Osteoblast (primary cell): ENCODE measurements at places on chromosomes 4 and X. TPM values are rescaled to one million over a fixed set of nuclear protein-coding genes. Genes with fewer than 3 reads are reported as not detected.

GRCh38 chrX:107562482-107562881 is 65.8 kb upstream of the PRPS1 start:
- peak overlapping the region; percentile 83 for H3K27ac ChIP-seq
- H3K4me1 ChIP-seq = peaks cover 40% of the 10 kb centered on the region

DNA sequence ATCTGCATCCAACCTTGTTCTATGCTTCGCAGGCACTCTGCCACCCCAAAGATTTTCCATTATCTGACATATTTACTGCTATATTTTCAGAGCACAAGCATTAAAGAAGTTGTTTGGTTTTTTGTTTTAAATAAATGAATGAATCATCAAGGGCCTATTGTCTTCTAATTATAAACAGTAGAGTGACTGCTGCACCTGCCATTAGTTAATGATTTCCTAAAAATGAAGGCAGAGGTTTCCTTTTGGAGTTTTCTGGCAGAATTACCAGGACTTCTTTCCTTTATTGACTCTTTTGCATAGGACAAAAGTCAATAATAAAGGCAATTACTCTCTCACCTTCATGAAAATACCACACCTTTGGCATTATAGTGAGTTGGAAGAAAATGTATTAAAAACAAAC is 238.1 kb downstream of the INPP4B start:
- no peak overlapping the region for H3K27ac ChIP-seq
- H3K4me1 ChIP-seq = no peaks in the 10 kb centered on the region
- no peak overlapping the region for H3K4me3 ChIP-seq
- no peaks in the 10 kb centered on the region for H3K36me3 ChIP-seq
- no peaks in the 10 kb centered on the region for H3K27me3 ChIP-seq

- H3K36me3 ChIP-seq = peaks cover 22% of the 10 kb centered on the region
- H3K27me3 ChIP-seq = no peaks in the 10 kb centered on the region
- peak overlapping the region; percentile 68 for H3K4me3 ChIP-seq
- peak overlapping the region; percentile 66 for H3K27ac ChIP-seq
- peaks cover 19% of the 10 kb centered on the region for H3K4me1 ChIP-seq
- DNase-seq = peak; percentile 100
Measured at GRCh38 chr4:1309261-1310010, 19.7 kb downstream of the MAEA start.

- H3K4me3 ChIP-seq = no peak overlapping the region
- peaks cover 29% of the 10 kb centered on the region for H3K27me3 ChIP-seq
- DNase-seq = no peak
- H3K4me1 ChIP-seq = no peaks in the 10 kb centered on the region
Measured at GRCh38 chr4:1533501-1534064, 127.3 kb upstream of the NKX1-1 start.

- no peak overlapping the region for H3K27ac ChIP-seq
- H3K27me3 ChIP-seq = no peaks in the 10 kb centered on the region
- H3K36me3 ChIP-seq = no peaks in the 10 kb centered on the region
- H3K4me3 ChIP-seq = no peak overlapping the region
- H3K4me1 ChIP-seq = no peaks in the 10 kb centered on the region
- DNase-seq = no peak
Measured at GRCh38 chr4:100708776-100709175, 191.0 kb upstream of the EMCN start.

GRCh38 chr4:158459085-158459820 is 62.4 kb upstream of the RXFP1 start:
- no peaks in the 10 kb centered on the region for H3K36me3 ChIP-seq
- no peaks in the 10 kb centered on the region for H3K27me3 ChIP-seq
- no peak overlapping the region for H3K27ac ChIP-seq
- no peak for DNase-seq

DNA sequence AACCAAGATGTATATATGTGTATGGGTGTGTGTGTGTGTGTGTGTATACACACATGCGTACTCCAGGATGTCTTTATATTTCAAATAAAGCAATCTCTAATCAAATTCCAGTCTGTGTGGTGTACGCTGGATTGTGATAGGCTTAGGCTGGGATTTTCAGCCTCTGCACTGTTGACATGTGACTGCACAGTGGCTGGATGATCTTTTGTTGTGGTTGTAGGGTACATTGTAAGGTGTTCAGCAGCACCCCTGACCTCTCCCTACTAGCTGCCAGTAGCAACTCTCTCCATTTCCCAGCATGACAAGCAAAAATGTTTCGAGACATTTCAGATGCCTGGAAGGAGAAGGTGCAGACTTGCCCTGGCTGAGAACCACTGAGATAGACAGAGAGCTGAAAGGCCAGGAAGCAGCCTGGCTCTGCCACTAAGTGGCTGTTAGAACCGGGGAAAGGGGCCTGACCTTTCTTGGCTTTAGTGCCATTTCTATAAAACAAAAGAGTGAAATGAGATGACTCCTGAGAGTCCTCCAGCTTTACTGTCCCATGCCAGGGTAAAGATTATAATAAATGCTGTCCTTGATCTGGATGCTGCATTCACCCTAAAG is 10.5 kb downstream of the PGM2 start:
- DNase-seq = no peak
- peaks cover 72% of the 10 kb centered on the region for H3K36me3 ChIP-seq
- peaks cover 15% of the 10 kb centered on the region for H3K4me1 ChIP-seq
- H3K27me3 ChIP-seq = no peaks in the 10 kb centered on the region
- H3K4me3 ChIP-seq = peak overlapping the region; percentile 14
- peak overlapping the region; percentile 78 for H3K27ac ChIP-seq

DNA sequence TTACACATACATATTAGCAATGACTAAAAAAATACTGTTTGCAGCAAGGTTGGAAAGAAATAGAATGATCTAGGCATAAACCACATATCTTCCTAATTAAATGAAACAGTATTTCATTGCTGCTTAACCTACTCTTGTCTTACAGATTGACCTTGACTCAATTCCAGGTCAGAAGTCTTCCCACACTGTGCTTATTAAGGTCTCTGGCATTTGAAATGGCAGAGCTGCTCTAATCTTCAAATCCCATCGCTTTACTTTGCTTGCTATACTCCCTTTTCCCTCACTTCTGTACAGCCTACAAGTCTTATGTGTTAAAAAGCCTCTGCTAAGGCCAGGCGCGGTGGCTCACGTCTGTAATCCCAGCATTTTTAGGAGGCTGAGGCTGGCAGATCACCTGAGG is 424.5 kb downstream of the RPA4 start:
- H3K36me3 ChIP-seq = no peaks in the 10 kb centered on the region
- no peak overlapping the region for H3K27ac ChIP-seq
- no peaks in the 10 kb centered on the region for H3K4me1 ChIP-seq
- no peak overlapping the region for H3K4me3 ChIP-seq

GRCh38 chr4:164023214-164023613 is 528.7 kb downstream of the TMA16 start:
- H3K4me1 ChIP-seq = no peaks in the 10 kb centered on the region
- no peak overlapping the region for H3K4me3 ChIP-seq
- no peaks in the 10 kb centered on the region for H3K36me3 ChIP-seq
- H3K27me3 ChIP-seq = no peaks in the 10 kb centered on the region

GRCh38 chrX:69237236-69237635 is 72.0 kb upstream of the PJA1 start:
- no peaks in the 10 kb centered on the region for H3K36me3 ChIP-seq
- H3K4me1 ChIP-seq = no peaks in the 10 kb centered on the region
- H3K27ac ChIP-seq = no peak overlapping the region
- H3K27me3 ChIP-seq = peaks cover 20% of the 10 kb centered on the region
- no peak overlapping the region for H3K4me3 ChIP-seq
- DNase-seq = peak; percentile 55

Gene ARAP2
- 0.59 and 3.6 TPM in 2 replicates for total RNA-seq

Gene PRDM8
- total RNA-seq = 3.6 and 5.0 TPM in 2 replicates

DNA sequence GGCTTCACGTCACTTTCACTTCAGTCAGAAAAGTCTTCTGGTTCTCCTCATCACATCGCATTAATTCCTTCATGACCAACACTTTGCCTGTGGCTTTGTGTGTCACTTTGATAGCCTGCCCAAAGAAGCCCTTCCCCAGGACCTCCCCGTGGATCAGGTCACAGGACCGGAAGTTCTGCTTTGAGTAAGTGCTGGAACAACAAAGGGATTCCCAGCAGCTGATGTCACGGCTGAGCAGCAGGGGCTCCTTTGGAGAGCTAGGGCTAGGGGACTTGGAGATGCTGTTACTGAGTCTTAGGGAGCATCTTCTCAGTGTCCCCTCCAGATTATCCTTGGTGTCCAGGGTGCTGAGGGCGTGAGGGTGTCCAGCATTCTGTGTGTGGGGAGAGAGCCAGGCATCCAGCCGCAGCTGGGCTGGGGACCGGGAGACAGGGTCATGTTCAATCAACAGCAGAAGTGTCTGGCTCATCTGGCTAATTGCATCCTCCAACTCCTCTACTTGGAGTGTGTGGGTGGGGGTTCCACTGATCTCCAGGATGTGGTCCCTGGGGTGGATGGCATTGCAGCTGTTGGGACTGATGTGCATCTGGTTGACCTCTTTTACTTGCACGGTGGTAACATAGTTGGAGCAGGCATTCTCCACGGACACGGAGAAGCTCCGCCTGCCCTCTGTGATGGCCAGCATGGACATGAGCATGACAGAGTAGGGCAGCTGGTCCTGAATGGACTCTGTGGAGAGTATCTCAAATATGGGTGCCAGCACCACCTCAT is 39.2 kb upstream of the ARHGAP6 start:
- H3K4me1 ChIP-seq = no peaks in the 10 kb centered on the region
- DNase-seq = peak; percentile 45
- H3K4me3 ChIP-seq = no peak overlapping the region
- H3K36me3 ChIP-seq = no peaks in the 10 kb centered on the region
- H3K27ac ChIP-seq = no peak overlapping the region

Gene MFAP3L
- 7.6 and 8.0 TPM in 2 replicates for total RNA-seq

- no peak for DNase-seq
- no peak overlapping the region for H3K4me3 ChIP-seq
Measured at GRCh38 chr4:122842984-122843531, 16.4 kb downstream of the FGF2 start.

Gene DCAF12L2
- total RNA-seq = not detected in 2 replicates

GRCh38 chr4:104879854-104880253 is 266.8 kb upstream of the TET2 start:
- no peaks in the 10 kb centered on the region for H3K36me3 ChIP-seq
- DNase-seq = no peak
- no peaks in the 10 kb centered on the region for H3K4me1 ChIP-seq

GRCh38 chr4:80454040-80454439 is 118.5 kb downstream of the CFAP299 start:
- H3K36me3 ChIP-seq = no peaks in the 10 kb centered on the region
- no peak overlapping the region for H3K27ac ChIP-seq
- no peaks in the 10 kb centered on the region for H3K4me1 ChIP-seq
- H3K27me3 ChIP-seq = no peaks in the 10 kb centered on the region

Gene CACNA1F
- not detected in 2 replicates for total RNA-seq

Gene ADGRL3
- total RNA-seq = 0.29 TPM in 1 of 2 replicates, not detected in the other

Gene SLAIN2
- total RNA-seq = 64.1 and 77.2 TPM in 2 replicates

Gene TAPT1
- total RNA-seq = 18.0 and 19.5 TPM in 2 replicates

DNA sequence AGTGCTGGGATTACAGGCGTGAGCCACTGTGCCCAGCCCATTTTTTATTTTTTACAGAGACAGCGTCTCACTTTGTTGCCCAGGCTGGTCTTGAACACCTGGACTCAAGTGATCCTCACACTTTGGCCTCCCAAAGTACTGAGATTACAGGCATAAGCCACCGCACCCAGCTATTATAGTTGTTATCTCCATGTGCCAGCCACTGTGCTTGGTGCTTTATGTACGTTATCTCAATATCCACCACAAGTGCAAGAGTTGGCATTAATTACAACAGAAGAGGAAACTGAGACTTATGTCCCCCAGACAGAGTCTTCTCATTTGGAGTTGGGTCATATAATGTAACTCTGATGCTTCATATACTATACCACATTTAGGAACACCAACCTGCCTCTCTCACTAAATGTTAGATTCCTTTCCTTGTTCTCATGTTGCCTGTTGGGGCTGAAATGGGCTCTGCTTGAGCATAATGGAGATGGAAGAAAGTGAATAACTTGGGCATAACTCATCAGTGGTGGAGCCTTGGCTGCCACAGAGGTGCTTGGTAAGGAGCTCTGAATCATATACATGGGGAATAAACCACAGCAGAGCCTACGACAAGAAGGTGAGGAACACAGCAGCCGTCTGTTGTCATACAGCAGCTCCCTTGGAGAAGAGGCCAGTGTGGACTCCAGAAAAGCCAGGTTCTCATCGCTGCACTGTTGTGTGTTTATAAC is 84.3 kb downstream of the SPRY1 start:
- H3K27ac ChIP-seq = no peak overlapping the region
- no peaks in the 10 kb centered on the region for H3K27me3 ChIP-seq
- no peak for DNase-seq
- H3K4me3 ChIP-seq = no peak overlapping the region
- peaks cover 9% of the 10 kb centered on the region for H3K4me1 ChIP-seq
- no peaks in the 10 kb centered on the region for H3K36me3 ChIP-seq

Gene FAT4
- total RNA-seq = 27.9 and 31.2 TPM in 2 replicates

Gene RNF113A
- total RNA-seq = 15.3 and 15.9 TPM in 2 replicates

DNA sequence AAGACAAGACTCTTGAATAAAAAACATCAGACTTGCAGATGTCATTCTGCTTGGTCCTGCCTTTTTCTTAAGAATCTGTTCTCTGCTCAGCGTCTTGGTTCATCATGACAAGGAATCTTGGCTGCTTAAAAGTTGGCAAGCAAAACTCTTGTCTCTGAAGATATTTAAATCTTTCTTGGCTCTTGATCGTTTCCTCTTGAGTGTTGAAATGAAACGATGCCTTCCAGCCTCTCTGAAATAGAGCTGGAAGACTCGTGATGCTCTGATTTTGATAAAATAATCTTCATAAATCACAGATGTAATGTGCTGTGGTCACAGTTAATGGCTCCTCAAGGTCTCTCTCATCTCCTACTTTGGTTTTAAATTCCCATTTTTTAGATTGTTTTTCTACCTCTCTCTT is 39.9 kb upstream of the TMEM192 start:
- DNase-seq = no peak
- H3K27me3 ChIP-seq = no peaks in the 10 kb centered on the region
- H3K27ac ChIP-seq = no peak overlapping the region
- H3K4me1 ChIP-seq = no peaks in the 10 kb centered on the region
- no peak overlapping the region for H3K4me3 ChIP-seq

Gene CT55
- total RNA-seq = not detected in 2 replicates

DNA sequence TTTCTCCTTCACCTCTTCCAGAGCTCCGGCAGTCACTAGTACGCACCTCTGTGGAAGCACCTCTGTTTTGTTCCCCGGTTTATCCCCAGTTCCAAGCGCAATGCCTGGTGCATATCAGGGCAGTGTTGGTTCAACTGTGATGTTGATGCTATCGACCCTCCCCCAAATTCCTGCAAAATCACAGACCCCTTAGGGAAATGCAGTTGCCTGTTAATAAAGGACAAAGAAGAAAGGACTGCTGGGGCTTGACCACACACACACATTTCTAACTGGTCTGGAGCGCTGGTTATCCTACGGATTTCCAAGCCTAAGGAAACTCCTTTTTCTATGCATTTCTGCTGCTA is 530 bp upstream of the NMU start:
- H3K4me3 ChIP-seq = peak overlapping the region; percentile 37
- DNase-seq = no peak

DNA sequence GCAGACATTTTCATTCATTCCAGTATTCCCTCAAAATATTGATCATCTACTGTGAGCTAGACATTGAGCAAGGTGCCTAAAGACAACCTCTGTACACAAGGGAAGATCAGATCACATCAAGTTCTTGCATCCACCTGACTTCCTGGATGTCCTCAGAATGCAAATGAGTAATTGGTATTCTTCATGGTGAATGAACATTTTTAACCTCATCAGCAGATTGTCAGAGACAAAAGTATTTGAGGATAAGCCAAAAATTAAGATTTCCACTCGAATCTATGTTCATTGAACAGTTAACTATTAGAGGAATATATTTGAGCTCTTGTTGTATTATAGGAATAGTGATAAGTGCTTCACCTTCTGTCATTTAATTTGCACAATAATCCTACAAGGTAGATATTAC is 1.3 kb downstream of the SMARCAD1 start:
- H3K4me3 ChIP-seq = peak overlapping the region; percentile 88
- peaks cover 46% of the 10 kb centered on the region for H3K36me3 ChIP-seq
- no peaks in the 10 kb centered on the region for H3K27me3 ChIP-seq
- H3K27ac ChIP-seq = peak overlapping the region; percentile 96
- H3K4me1 ChIP-seq = peaks cover 24% of the 10 kb centered on the region
